Hematopoietic multipotent progenitor cell (in vitro differentiated cells): ENCODE measurements at places on chromosomes 3 and 15.

DNA sequence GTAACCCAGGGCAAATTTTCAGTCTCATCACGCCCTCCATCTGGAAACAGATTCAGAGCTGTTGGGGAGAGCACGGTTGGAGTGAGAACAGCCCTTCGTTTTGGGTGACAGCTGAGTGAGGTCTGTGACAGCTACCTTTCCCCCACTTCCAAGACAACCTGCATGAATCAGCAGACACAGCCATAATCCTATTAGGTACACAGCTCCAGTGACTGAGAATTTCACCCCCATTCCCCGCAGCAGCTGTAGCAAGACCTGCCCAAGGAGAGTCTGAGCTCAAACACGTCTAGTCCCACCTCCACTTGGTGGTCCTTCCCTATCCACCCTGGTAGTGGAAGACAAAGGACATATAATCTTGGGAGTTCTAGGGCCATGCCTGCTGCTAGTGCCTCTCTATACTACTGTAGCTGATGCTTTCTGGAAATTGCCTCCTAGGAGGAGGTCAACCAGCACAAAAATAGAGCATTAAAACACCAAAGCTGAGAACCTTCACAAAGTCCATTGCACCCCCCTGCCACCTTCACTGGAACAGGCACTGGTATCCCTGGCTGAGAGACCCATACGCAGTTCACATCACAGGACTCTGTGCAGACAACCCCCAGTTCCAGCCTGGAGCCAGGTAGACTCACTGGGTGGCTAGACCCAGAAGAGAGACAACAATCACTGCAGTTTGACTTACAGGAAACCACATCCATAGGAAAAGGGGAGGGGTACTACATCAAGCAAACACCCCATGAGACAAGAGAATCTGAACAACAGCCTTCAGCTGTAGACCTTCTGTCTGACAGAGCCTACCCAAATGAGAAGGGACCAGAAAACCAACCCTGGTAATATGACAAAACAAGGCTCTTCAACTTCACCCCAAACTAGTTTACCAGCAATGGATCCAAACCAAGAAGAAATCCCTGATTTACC is 448.6 kb upstream of the CBLB start:
- DNase-seq, result no peak

DNA sequence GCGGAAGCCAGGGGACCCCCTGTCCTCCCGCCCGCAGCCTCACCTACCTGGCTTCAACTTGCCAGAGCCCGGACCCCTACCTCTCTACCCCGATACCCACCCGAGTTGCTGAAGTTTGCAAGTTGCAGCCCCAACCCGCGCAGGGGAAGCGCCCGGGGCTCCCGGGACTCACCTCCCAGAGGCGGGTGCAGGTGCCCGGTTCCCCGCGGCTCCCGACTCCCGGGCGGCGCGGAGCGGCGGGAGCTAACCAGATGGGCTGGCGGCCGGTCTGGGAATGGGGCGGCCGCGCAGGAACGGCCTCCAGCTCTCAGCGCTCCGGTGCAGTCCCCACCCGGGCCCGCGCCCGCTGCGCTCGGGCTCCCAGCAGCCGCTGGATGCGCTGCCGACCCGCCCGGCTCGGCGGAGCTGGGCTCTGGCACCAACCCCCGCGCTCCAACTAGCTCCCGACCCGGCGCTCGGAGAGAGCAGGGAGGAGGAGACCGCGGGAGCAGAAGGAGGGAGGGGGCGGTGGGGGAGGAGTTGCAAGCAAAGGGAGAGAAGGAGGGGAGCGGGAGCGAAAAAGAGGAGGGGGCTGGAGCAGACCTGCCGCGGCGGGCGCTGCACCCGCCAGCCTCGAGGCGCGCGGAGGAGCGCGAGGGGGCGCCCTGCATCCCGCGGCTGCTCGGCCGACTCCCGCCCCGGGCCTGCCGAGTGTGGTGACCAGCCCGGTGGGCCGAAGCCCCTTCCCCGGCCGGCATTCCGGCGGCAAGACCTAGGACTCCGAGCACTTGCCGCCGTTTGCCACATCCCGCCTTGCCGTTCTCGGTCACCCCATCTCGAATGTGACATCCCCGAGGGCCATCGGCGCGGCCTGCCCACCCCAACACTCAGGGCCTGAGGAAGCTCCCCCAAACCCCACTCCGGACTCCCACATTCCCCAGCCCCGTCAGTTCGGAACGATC is at the start of gene SEMA5B:
TSS of gene SEMA5B (minus strand) at position 472 of the 941 bp plus-strand sequence. CDS start 66,500 bp downstream, outside the sequence.
- no peak for DNase-seq

- no peak for DNase-seq
Measured at GRCh38 chr3:163560459-163560858, 1517.8 kb downstream of the SI start.

DNA sequence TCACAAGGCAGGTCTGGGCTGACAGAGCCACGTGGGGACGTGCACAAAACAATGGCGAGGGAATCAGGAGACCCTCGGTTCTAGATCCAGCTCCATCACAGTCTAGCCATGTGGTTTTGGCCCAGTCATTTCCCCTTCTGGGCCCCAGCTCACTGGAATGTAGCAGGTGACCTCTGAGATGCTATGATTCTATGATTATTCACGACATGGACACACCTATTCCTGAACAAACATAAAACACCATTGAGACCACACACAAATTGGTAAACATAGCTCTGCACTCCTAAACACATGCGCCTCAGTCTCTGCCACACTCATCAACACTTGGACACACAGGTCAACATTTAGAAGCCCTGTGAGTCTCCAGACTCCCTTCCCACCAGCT is 9.0 kb downstream of the IGDCC4 start:
- DNase-seq, result no peak

GRCh38 chr3:127412578-127413317 is 124.9 kb upstream of the PRR20G start:
- no peak for DNase-seq

GRCh38 chr15:77017761-77018720 is 23.1 kb downstream of the PSTPIP1 start:
- no peak for DNase-seq

DNA sequence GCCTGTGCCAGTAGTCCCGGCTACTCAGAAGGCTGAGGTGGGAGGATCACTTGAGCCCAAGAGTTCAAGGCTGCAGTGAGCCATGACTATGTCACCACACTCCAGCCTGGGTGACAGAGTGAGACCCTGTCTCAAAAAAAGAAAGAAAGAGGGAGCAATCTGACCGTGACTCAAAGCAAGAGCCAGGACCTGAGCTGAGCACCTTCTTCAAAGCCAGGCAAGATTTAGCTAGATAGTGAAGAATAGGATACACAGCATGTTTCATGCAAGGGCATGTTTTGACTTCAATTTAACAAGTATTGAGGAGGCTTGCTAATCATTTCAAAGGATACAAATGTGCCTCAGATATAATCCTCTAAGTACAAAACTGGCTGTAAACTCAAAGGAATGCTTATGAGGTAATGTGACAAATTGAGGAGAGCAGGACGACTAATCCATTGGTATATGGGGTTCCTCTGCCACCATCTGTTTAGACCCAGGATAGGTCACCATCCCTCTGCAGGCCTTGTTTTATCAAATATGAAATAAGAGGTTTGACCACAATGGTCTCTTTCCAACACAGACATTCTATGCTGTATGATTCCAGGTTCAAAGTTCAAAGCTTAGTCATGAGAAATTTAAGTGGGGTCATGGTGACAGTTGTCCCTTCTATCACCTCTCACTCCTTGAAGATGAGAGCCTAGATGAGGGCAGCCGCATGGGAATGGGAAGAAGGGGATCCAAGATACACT is 33.2 kb downstream of the RAB27A start:
- no peak for DNase-seq

GRCh38 chr3:125582707-125583106 is 12.6 kb downstream of the OSBPL11 start:
- no peak for DNase-seq

- DNase-seq, result no peak
Measured at GRCh38 chr3:58049143-58049785, 41.0 kb downstream of the FLNB start.

DNA sequence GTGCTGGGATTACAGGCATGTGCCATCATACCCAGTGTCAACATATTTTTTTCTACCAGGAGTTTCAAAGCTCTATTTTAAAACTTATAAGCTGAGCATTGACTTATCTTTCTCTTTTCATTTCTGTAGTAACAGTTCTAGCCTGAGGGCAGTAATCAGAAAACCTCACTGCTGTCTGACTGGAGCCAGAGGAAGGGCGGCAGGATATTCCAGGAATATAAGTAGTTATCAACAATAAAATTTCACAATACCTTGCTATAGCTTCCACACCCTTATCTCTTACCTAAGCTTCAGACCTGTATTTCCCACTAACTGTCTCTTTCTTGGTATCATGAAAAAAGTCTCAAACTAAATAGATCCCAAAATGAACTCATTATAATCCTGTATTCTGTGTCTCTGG is 5.1 kb upstream of the NEDD4 start:
- no peak for DNase-seq

GRCh38 chr15:100526027-100526481 is 2.7 kb downstream of the CERS3 start:
- no peak for DNase-seq

DNA sequence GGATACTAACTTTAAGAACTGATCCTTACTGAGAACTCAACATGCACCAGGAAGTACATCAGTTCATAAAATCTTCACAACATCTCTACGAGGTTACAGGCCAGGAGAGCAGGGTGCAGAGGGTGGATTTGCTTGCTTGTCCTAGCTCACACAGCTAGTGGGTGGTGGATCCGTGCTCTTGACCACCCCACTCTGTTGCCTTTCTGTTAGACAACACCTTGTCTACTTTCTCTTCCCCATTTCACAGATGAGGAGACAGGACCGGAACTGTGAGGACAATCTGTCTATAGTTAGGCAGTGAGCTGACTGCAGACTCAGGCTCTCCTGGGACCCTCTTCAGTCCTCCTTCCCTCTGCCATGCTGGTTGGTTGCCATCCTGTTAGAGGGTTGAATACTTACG is 221.7 kb upstream of the TLE3 start:
- DNase-seq, result no peak

DNA sequence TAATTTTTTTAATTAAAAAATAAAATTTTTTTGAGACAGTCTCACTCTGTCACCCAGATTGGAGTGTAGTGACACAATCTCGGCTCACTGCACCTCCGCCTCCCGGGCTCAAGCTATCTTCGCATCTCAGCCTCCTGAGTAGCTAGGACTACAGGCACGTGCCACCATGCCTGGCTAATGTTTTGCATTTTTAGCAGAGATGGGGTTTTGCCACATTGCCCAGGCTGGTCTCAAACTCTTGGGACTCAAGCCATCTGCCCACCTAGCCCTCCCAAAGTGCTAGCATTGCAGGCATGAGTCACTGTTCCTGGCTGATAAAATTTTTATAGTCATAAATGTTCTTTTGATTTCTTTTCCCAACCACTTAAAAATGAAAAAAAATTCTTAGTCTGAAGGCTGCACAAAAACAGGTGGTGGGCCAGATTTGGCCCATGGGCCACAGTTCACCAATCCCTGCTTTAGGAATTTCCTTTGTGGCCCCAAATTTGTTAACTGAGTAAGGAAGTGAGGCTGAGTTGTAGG is 9.2 kb downstream of the UBA5 start:
- no peak for DNase-seq

GRCh38 chr3:101229681-101230080 is 90.7 kb downstream of the IMPG2 start:
- no peak for DNase-seq

DNA sequence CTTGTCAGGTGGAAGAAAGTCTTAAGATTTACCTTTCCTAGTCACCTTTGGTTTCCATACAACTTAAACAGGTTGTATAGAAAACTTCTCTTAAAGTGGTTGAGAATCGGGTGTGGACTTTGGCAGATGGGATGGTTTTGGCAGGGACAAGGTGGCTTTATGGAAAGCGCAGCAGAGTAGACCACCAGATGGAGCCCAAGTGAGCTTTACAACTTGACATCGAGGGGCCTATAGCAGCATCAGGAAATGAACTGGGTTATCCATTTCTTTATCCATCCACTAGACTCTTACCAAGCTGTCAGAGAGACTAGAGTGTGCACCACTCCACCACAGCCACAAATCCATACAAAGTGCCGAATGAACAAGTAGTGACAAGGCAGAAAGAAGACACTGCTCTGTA is 85.3 kb upstream of the MBNL1 start:
- DNase-seq, result no peak

DNA sequence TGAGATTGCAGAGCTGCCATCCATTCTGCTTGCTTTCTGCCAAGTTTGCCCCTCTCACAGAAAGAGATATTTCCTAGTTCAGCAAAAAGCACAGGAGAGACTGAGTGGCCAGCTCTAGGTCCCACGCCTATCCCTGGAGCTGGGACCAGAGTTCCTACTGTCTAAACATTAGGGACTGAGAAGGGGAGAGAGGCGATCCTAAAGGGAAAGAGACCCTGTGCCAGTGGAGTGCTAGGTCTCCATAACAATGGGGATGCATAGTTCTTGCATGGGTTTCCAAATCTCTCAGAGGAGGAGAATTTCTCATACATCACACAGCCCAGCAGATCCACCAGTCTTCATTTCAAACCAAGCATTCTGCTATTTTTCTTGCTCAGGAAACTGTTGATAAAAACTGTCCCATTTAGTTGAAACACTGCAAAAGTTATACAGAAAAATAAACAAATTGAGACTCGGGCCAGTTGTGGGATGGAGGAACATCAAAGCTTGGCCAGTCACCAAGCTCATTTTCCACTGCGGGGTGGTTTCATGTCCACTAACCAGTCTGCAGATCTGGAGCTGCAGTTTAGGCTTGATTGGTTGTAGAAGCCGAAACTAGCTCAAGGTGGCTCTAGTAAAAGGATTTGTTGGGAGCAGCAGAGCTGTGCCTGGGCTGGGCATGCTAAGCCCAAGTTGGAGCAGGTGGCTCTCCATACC is 62.7 kb downstream of the EEFSEC start:
- DNase-seq, result no peak

GRCh38 chr3:192896208-192896607 is 21.4 kb downstream of the MB21D2 start:
- no peak for DNase-seq

DNA sequence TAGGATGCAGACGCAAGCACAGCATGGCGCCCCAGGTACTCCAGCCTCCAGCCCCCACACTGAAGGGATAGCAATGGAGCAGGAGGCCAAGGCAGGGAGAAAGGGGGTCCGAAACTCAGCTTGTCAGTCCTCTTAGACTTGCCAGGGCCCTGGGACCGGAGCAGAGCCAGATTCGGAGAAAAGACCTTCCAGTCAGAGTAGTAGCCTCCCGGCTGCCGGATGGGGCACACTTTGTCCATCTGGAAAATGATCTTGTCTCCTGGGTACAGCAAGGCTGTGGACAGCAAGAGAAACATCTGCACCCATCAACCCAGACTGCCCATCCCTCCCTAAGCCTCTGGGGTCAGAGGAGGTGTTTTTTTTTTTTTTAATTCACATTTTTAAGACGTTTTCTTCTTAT is 24.3 kb downstream of the EFCAB12 start:
- DNase-seq, result no peak

DNA sequence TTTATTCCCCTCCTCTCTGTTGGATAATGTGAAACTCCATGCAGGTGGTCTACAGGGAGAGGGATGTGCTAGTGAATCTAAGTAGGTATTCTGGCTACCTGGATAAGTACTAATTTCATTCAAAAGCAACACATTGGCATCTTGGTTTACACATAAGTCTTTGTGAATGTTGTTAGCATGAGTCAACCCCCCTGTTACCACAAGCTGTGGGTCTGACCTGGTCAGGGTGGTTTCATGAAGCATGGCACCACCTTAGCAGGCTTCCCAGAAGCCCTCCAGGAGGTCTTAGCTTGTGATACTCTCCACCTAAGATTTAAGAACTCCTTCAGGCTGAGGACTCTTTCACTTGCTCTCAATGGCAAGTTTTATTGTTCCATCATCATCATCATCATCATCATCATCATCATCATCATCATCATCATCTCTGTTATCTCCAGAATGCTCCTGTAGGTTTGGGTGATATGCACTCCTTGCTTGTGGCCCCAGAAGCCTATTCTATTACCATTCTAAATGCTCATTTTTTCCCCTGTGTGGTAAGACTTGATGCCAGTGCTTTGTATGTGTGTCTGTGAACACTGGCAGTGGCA is 62.8 kb downstream of the EPHB1 start:
- DNase-seq, result no peak
